Right lung (tissue), 10 donors: ENCODE measurements at places on chromosomes 7 and 10.

DNA sequence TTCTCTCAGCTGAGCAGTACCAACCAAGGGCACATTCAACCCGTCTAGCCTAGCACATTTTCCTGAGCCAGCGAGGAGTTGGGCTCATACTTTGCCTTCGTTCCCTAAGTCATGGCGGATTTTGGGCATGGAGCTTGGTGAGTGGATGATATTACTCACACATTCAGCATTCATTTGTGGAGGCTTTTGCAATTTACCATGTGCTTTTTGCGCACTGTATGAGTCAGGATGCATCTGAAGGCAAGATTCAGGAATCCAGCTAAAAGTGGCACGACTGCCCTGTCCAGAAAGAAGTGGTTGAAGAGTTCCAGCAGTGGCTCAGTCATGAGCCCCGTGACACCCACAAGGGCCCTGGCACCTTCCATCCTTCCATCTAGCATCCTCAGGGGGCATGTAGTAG is 24.2 kb upstream of the MGMT start:
- DNase-seq = no peak

DNA sequence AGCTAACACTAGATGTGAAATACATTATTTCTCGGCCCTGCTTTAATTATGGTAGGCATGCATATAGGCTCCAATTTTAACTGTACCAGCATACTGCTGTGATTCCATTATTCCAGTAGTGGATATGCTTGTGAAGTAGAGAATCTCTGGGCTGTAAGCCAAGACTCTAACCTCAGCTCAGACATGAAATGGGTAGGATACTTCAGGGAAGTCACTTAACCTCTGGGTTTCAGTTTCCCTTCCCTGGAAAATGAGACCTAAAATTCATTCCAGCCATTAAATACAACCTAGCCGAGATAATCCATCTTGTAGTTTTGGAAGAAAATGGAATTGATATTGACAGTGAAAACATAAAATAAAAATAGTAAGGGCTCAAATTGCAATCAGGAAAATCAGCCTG is 59.6 kb upstream of the TRIL start:
- no peak for DNase-seq

GRCh38 chr10:77604941-77605351 is 32.7 kb downstream of the KCNMA1 start:
- no peak for DNase-seq

- DNase-seq = no peak
Observed at GRCh38 chr7:106778656-106779250, 86.3 kb upstream of the PIK3CG start.

DNA sequence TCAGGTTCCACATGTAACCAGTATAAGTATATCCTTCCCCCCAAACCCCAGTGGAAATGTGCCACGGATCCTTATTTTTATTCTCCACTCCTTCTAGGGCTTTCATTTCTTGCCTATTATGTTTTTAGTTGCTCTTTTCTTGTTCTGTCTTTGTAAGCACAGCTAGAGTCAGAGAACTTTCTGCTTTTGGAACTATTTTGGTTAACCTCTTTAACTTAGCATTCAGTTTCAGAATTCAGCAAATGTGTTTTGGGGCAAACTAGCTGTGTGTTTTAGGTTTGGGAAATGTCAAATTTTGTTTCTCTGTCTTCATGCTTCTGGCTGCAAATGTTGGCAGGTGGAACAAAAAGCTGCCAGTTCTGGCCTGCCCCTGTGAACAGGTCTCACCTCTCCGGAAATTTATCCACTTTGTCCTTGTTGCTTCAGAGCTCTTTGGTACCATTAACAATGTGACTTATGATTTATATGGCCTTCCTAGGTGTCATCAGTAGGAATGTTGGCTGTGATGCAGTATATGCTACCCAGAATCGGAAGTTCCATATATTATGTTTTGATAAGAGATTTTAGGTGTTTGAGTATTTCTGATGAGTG is 156.1 kb downstream of the ADK start:
- DNase-seq = no peak

- DNase-seq = no peak
Observed at GRCh38 chr7:29106669-29106988, 39.7 kb downstream of the CPVL start.

GRCh38 chr10:69377933-69378332 is 38.8 kb downstream of the TACR2 start:
- DNase-seq = peak; percentile 82
